ENCODE measurements at places on chromosomes 11 and 22.

DNA sequence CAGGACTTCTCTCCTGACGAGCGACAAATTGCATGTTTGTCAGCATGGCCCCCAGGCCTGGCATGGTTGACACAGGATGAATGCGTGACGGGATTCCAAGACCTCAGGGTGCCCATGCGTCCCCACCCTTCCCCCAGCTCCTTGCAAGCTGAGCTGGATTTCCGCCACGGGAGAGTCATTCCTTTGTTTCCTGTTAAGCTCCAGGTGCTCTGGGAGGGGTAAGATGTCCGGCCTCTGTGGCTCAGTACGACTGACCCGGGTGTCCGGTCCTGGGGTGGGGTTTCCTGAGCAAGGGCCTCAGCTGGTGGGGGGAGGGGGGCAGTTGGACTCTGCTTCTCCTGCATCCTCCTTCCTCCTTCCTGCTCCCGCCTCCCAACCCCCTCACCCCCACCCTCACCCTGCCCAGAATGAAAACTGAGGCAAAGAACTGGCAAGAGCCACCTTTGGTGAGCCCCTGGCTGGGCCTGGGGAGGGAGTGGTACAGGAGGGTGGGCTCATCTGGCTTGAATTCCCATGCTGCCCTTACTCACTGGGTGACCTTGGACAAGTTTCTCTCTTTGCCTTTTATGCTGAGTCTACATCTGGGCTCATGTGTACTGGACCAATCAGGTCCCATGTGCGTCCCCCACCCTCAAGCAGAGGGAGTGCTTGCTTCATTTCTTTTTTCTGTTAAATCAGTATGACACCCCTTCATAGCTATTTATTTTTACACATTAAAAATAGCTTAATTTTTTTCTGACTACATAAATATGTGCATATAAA is 2.5 kb downstream of the CDC42EP2 start:
- no peak for DNase-seq

DNA sequence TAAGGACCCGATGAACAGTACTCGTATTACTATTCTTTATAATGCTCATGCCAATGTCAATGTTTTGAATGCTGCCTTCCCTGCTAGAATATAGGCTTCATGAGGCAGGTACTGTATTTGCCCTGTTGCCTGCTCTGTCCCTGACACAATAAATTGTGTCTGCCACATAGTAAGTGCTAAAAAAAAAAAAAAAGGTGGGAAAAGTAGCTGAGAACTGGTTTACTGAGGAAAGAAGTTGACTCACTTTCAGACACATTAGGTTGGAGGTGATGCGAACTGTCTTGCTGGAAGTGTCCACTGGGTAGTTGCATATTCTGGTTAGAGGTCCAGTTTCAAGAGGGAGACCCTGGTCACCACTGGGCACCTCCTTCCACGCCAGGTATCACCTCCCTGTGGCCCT is 255.9 kb downstream of the KIRREL3 start:
- no peak for DNase-seq

- no peak for DNase-seq
Observed at GRCh38 chr22:29607426-29607825, 4.0 kb downstream of the NF2 start.

DNA sequence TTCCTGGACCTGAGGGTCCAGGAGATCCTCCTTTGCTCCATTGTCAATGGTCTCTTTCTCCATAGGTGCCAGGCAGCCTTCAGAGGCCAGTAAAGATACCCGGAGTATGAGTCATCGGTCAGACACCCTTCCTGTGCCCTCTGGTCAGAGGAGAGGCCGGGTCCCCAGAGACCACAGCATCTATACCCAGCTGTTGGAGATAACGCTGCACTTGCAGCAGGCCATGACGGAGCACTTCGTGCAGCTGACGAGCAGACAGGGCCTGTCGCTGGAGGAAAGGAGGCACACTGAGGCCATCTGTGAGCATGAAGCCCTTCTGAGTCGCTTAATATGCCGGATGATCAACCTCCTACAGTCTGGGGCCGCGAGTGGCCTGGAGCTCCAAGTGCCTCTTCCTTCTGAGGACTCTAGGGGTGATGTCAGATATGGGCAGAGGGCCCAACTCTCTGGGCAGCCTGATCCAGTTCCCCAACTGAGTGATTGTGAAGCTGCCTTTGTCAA is at the start of gene ACCSL:
Gene ACCSL (plus strand): TSS at position 51 of the 501 bp plus-strand sequence. CDS start 56 bp downstream, at position 107.
- DNase-seq, result no peak

DNA sequence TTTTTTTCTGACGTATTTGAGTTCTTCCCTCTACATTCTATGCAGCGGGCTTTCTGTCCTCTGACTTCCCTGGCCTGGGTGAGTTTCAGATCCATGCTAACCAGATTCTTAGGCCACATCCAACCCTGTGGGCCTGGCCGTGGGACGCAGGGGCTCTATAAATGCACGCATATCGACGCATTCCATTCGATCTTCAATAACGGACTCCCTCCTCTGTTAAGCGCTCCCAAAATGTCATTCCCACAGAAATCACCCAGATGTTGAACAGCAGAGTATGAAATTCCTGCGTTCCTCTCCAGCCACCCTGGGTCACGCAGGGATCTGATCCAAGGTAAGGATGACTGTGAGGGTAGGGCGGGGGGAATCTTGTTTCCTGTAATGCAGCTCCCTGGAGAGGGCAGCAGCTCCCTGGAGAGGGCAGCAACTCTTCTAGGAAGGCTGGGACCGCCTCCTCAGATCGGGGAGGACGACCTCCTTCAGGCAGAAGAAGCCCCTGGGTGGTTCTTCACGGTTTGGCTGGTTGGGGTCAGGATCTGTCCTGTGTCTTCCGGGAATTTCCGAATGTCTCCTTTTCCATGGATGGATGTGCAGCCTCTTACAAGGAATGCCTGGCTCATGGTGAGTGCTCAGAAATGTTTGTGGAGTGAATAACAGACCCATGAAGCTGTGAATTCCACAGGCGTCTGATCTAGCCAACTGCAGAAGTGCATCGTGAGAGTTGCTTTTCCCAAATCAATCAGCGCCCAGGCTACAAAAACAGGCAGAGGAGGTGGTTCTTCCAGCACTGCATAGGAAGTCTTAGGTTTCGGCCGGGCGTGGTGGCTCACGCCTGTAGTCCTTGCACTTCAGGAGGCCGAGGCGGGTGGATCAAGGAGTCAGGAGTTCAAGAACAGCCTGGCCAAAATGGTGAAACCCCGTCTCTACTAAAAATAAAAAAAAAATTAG is 12.2 kb downstream of the MRGPRD start:
- no peak for DNase-seq

DNA sequence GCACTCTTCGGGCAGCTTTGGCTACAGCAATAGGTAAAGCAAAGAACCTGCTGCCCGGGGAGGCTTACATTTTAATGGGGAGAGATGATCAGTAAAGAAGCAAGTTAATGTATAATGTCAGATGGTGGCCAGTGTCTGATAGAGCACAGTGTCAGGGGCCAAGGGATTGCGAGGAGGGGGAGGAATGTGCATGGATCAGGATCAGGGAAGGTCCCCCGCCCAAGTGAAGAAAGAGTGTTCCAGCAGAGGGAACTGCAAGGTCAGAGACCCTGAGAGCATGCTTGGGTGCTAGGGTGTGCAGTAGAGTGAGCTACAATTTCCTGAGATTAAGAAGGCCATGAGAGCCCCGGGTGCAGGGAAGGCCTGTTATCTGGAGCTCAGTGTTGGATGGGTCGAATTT is 39.7 kb downstream of the TIMP3 start:
- DNase-seq, result no peak

DNA sequence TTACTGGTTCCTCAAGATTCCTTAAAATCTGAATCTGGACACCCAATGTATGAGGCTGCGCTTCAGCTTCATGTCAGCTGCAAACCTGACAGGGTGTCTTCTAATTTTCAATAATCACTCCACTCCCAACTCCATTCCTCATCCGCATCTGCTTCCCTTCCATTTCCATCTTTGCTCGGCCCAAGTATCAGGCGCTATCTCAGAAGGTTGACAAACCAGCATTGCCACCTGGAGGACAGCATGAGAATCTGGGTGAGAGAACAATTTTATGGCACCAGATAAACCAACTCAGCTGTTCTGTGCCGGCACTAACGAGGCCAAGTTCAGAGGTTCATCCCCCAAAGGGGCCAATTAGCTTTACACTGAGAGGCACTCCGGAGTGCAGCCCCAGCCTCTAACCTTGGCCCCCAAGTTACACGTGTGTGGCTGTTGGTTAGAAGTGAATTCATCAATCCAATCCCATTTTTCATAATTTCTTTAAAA is 79.1 kb upstream of the LMO2 start:
- no peak for DNase-seq

DNA sequence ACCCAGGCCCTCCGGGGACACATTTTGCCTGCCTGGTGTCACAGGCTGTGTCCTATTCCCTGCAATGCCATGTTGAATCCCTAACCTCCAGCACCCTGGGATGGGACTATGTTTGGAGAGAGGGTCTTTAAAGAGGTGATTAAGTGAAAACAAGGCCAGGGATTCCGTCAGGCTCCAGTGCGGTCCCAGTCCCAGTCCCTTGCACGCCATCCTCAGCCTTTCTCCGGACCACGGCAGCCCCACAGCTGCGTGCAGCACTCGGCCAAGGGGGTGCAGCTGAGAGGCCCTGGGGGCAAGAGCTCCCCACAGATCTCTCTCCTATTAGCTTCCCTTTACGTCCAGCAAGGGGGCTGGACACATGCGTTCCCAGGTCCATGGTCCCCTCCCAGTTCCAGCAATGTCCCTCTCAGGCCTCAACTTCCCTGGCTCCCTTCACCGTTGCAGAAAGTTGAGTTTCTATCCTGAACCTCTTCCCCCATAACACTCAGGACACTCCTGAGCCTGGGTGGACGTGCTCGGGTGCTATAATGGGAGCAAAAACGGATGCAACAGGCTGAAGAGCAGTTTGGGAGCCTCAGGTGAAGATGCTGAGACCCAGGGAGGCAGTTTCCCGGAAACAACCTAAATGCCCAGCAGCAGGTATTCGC is 1422.7 kb downstream of the BRD1 start:
- DNase-seq, result no peak

- no peak for DNase-seq
Observed at GRCh38 chr11:65551572-65552387, 6.4 kb downstream of the LTBP3 start.

DNA sequence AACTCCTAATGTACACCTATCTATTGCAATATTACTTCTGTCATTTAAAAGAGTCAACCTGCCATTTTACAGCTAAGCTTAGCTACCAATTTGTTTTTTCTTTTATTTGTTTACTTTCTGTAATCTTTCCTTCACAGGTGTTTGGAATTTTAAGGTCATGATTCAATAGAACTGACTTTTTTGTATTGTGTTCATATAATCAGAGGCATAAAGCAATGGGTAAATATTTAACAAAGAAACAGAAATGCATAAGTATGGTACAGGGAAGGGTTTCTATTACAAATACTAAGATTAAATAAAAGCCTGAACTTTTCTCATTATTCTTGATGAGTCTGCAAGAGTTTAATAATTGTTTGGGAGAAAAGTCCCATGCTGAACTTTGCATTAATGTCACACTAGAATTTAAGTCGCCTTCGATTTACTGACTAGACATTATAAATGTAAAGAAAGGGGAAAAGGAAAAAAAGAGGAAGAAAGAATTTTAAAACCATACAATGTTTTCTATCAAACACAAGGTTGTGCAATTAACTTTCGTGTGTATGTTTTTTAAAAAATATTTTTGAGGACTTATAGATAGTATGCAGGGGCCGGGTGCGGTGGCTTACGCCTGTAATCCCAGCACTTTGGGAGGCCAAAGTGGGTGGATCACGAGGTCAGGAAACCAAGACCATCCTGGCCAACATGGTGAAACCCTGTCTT is 35.0 kb upstream of the HIPK3 start:
- no peak for DNase-seq

DNA sequence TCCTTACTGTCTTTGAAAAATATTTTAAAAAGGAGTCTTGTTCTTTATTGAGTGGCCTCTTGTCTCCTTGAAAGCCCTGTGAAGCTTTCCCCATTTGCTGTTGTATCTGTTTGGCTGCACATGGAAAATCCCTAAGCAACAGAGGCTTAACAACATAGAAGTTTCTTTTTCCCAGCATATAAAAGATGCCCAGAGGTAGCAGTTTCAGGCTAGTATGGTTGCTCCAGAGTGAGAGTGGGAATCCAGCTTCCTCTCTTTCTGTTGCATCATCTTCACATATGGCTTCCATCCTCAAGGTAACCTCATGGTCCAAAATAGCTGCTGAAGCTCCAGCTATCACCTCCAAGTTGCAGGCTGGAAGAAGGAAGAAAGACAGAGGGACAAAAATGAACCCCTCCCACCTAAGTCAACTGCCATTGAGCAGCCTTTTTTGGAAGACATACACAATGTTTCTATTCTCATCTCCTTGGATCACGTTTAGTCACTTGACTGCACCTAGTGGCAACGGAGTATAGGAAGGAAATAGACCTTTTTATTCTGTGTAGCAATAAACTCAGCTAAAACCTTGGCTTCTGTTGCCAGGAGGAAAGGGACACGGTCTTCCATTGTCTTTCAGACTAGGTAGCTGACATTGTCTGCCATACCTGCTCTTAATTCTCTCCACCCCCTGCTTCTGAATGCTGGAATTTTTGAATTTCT is 5.3 kb downstream of the CSF2RB start:
- no peak for DNase-seq

DNA sequence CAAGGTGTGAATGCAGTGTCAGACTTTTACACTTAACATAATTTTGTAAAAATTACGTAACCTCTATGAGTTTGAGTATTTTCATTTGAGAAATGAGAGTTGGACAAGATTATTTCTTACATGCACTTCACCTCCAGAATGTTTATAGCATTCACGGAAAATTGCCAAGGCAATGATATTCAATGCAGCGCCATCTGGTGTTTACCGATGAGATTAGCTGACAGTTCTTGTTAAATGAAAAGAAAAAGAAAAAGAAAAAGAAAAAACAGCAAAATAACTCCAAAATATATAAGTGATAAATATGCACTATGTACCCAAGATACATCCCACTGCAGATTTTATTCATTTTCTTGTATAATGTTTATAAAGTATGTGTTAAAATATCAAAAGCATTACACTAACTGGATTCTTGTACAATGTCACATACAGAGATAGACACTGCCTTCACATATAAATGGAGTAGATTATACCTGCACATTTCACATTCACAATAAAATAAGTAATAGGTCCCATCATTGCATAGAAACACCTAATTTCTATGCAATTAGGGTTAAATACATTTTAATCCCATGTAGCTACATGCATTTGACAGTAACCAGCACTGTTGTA is 976.3 kb upstream of the FAT3 start:
- no peak for DNase-seq

DNA sequence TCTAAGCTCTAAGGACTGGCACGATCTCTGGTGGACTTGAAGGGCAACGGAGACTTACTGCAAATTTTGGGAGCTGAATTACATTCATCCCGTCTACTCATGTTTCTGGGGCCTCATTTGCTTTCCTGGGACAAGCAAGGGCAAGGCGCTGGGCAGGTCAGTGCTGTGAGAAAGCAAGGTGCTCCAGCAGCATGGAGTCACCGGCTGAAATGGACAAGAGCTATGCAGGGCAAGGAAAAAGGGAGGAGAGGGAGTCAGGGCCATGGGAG is 25.6 kb downstream of the FLI1 start:
- no peak for DNase-seq

GRCh38 chr11:27497284-27497866 is 9.2 kb downstream of the LIN7C start:
- DNase-seq, result no peak

DNA sequence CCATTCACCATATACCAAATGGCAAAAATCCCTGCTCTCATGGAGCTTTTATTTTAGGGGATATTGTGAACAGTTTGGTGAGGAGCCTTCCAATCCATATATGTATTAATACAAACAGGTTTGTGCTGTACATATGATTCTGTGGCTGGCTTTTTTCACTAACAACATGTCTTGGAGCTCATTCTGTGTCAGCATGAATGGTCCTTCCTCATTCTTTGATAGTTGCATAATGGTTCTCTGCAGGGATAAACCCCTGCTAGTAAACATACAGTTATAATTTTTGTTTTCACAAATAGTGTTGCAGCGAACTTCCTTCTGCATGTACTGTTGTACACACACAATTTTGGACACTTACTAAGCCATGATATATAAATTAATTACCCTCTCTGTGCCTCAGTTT is 8.3 kb downstream of the PRR5L start:
- DNase-seq, result no peak

Data from stimulated activated CD4-positive, alpha-beta T cell treated with anti-CD3 and anti-CD28 coated beads, Interleukin-1b, Interleukin-23, amount 100 ng/mL, for 1 hour (primary cell).